SW 1271 (cell line): ENCODE measurements at places on chromosomes 3 and 15.
A peak's percentile ranks its signal among the peaks of the same experiment; 100 is the strongest.

DNA sequence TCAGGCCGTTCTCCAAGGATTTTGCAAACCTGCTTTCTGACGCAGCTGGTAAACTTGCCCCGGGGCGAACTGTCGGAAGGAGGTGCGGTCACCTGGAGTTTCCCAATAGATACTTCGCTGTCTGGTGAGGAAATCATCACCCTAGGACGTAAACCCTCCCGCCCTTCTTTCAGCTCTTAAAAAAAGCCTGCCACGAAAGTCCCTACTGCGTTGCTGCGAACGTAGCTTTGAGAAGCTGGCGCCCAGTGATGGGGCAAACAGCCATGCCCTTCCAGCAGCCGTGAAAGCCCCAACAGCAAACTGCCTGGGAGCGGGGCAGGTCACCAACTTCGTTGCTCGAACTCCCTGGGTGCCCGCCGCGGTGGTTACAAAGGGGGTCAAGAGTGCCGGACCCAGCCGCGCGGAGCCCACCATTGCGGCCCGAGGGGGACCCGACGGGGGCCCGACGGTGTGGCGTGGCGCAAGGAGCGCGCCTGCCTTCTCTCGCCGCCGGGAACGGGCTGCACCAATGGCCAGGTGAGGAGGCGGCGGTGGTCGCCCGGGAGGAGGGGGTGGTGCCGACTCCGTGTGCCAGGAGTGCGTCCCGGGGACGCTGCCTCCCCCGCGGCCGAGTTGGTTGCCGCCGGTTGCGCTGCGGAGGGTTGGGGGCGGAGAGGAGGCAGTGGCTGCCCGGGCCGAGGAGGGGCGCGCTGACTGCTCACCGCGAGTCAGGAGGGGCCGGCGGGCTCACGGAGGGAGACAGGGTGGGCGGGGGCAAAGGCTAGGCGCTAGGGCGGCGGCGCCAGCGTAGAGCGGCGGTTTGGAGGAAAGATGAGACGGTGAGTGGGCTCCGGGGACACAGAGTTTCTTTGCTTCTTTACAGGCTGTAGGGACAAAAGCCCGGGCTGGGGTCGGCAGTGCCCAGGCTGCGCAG lies at the start of gene PHLDB2:
PHLDB2 (plus strand) TSS at position 205 of the 913 bp plus-strand sequence. CDS start 24,813 bp downstream, outside the sequence.
- peak; percentile 68 for DNase-seq

- DNase-seq, result no peak
These were observed 207.9 kb upstream of the CDIN1 start for GRCh38 chr15:36371509-36371908.

DNA sequence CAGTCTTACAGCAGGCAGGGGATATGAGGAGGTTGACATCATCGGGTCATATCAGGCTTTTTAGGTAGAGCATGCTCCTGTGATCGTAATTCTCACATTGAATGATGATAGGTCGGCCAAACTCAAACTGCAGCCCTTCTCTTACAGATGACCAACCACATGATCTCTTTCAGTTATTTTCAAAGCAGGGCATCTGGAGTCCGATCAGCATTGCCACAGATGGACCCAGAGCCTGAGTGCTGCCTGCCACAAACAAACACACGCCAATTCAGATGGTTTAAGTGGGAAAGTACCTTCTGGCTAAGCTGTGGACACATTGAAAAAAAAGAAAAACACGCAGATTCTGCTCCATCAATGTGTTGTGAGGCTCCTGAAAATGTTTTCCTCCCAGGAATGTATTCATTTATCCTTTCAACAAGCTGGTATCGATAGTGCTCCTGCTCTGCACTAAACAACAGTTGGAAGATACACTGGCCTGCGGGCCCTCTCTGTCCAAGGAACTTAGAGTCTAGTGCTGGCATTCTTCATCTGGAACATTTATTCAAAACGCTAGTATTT lies 31.2 kb downstream of the ARPP21 start:
- DNase-seq, result no peak

DNA sequence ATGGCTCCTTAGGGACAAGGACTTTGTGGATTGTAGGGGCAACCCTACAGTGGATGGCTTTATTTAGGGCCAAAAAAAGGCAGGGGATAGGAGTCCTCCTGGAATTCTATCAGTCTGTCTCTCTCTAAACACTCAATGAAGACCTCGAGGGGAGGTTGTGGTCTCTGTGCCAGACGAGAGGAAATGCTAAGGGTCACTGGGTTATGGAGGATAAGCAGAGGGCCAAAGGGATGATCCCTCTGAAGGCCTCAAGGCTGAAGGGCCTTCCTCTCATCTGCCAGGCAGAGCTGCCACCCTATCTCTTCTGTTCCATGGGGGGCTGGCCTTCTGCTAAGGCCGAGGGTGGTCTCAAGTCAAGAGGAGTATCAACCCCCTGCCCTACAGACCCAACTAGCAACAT lies 27.0 kb downstream of the PLXNB1 start:
- no peak for DNase-seq

GRCh38 chr3:104816008-104816407 lies 550.7 kb upstream of the ALCAM start:
- DNase-seq, result no peak

GRCh38 chr3:37709946-37710640 lies 151.6 kb upstream of the CTDSPL start:
- DNase-seq, result no peak

- DNase-seq, result no peak
These were observed 493.6 kb upstream of the AGTR1 start for GRCh38 chr3:148204131-148204530.

GRCh38 chr3:77303955-77304699 lies 264.2 kb downstream of the ROBO2 start:
- no peak for DNase-seq

GRCh38 chr15:73626072-73626471 lies 7.1 kb downstream of the NPTN start:
- no peak for DNase-seq

DNA sequence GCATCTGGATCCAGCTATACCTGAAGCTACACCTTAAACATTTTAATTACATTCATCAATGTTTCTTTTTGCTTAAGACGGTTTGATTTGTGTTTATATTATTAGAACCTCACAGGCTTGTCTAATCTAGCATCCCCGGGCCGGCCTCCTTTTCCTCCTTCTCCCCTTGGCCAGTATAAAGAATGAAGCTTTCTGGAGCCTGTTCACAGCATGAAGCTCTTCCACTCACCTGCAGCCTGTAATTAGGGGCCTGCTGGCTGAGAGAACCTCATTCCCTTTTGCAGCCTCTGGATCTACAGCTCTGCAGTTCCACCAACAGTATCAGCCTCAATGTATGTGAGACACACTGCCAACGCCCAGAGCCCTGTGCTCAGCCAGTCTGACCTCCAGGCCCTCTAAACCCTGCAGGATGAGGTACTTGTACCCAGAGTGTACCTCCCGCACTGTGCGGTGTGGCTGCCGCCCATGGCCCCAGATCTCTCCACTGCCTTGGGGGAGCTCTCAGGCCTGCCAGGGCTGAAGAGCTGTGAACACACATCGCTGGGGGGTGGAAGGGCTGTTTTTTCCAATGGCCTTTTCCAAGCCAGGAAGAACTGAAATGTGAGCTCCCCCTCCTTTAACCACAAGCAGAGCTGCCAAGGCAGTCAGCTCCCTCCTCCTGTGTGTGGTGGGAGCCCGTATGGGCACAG lies 114.7 kb upstream of the ALDH1A3 start:
- DNase-seq, result no peak

- DNase-seq, result no peak
These were observed 27.5 kb upstream of the DENND4A start for GRCh38 chr15:65819563-65819960.

DNA sequence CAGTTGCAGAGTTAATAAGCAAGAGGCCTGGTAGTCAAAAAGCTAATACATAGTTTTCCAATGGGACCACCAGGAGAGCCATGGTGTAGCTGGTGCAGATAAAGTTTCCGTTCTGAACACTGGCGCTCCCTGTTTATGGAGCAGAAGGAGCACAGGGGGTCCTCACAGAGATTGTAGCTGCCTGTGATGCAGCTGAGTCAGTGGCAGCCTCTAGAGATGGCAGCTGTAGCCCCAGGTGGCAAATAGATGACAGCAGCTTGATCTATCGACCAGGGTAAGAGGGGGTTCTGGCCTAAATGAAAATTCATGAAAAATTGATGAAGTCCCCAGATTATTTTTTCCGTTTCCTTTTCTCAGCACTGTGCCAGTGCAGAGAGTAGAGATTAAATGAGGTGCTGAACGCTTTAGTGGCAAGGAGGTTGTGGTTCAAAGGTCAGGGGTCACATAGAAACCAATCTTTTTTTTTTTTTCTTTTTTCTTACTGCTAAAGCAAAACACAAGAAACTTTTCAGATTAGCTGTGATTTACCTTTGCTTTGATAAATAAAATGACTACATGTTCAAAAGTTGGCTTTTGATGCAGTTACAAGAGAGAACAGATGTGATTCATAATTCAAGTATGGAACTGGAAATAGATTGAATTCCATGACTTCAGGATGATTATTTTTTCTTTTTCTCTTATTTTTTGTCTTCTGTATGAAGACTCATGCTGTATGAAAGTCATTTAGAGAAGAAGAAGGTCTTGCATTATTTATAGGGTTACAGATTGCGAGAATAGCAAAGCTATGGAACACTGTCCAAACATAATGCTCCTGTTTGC lies 63.3 kb downstream of the ROBO2 start:
- DNase-seq, result no peak

GRCh38 chr3:100289339-100289738 lies 28.5 kb downstream of the TBC1D23 start:
- no peak for DNase-seq

DNA sequence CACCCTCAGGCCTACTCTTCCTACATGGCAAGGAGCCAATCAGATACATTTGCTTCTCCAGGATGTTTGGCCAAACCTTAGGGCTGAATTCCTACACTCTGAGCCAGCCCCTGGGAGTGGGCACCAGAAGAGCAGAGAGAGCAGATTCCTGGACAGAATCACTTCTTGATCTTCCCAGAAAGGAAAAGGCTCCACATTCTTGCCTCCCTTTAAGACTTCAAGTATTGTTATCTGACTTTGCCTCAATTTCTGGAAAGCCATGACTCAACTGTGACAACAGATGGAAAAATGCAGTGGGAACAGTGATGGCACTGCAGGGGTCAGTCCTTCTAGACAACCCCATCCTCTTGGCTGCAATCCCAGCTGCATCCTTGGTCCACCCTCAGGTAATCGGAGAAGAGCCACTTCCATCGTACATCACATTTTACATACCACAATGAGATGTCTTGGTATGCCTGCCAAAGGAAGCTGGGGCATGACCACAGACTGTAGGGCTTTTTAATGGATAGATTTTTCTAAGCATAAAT lies 21.0 kb downstream of the SLCO2A1 start:
- peak; percentile 95 for DNase-seq

DNA sequence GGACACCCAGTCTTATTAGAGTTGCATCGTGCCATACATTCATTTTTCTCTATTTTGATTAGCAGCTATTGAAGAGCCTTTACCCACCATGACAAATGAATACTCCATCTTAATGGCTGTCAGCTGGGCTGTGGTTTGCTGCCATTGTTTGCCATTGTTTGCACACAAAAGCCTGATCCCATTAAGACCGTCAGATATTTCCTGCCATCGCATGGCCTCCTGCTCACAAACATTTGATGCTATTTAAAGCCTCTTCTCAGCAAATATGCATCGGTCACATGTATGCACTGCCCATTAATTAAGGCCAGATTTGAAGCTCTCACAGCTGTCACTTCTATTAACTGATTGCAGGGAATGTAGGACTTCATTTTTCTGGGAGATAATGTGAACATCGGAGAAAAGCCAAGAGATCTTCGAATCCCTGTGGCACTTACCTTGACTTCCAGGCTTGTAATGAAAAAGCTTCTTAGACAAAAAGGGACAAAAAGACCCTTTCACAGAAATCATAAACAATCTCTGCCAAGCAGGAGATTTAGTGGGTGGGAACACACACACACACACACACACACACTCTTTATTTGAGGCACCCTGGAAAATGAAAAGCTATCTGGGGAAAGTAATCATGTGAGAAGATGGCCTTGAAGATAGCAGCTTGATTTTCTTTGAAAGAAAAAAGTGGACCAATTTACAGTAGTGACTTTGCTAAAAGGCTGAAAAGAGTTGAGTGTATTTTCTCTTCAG lies 175.4 kb upstream of the NR2E3 start:
- DNase-seq, result no peak

- no peak for DNase-seq
These were observed 20.0 kb downstream of the MEIS2 start for GRCh38 chr15:37080261-37080921.

DNA sequence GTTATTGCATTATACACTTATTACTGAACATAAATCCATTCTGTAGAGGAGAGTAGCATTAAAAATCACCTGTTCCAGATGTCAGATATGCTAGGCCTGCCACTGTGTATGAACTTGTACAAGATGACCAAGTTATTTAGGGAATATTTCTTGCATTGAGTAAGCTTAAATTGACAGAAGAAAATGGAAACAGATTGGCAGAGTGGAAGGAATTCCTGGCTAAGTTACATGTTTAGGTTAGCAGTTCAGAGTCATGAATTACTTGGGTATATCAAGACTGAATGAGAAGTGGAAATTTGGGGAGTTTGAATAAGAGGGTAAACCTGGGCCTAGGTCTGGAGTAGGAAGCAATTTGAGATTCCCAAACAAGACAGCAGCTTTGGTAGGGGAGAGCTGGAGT lies 44.6 kb downstream of the ARHGAP31 start:
- DNase-seq, result no peak

DNA sequence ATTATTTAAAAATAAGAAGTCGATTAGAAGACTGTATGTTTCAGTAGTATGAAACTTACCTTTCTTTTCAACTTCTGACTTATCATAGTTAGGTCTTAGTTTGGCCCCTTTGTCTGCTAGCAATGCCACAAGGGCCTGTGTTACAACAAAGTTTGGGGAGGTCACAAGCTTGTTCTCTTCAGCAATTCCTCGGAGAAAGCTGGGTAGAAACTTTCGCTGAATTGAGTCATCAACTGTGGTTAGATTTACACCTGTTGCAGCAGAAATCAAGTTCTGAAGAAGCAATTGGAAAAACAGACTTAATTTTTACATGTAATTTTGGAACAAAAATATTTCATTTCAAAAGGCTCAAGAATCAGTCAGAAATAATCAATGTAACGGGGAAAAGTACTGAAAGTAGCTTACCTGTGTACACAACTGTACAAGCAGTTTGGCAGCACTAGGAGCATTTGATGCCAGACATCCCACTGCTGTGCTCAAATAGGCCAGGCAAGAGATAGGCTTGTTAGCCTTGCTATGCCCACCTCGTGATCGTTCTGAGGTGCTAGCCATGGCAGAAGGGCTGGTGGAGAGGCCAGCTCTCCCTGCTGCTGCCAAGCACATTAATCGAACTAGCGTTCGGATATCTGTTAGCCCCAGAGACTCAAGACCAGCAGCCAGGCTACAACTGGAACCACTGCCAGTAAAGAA lies 58.6 kb downstream of the FBXL22 start:
- no peak for DNase-seq

GRCh38 chr15:43948691-43949325 lies 122.0 kb downstream of the WDR76 start:
- no peak for DNase-seq

DNA sequence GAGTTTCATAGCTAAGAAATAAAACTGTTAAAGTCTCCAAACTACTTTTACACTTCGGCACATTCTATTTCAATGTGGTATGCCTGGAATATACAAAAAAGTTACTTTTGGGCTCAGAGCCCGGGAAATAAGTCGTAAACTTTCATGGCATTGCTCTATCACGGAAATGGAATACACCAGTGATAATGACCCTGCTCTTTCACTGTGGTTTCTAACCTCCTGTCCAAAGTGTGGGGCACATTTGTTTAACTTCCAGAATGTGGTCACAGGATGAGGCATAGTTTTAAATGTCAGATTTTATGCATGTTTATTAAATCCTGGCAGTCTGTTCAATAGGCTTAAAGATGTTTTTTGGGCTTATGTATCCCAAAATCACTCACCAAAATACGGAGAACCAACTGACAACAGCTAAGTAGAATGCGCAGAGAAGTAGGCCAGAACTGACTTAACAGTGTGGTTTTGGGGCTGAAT lies 5.1 kb downstream of the CXCR6 start:
- no peak for DNase-seq
